GM12864 (cell line): ENCODE measurements at places on chromosomes 16 and 17.

- DNase-seq = peak; percentile 31
Observed at GRCh38 chr17:40191237-40192208, 14.3 kb downstream of the RAPGEFL1 start.

DNA sequence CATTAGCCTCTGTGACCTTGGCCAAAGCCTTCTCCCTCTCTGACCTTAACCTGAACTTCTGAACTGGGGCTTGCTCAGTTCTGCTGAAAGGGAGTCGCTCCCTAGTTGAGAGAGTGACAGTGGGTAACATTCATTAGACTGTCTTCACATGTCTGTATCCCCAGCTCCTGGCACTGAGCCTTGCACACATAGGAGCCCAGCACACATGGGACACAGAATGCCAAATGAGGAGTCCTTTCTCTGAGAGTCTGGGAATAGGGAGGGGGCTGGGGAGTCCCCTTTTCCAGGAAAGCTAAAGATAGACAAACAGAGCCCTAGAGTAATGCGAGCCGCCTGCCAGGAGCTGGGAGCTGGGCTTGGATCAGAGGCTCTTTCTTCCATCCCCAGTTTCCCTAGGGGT lies 2.5 kb downstream of the TAC4 start:
- no peak for DNase-seq

DNA sequence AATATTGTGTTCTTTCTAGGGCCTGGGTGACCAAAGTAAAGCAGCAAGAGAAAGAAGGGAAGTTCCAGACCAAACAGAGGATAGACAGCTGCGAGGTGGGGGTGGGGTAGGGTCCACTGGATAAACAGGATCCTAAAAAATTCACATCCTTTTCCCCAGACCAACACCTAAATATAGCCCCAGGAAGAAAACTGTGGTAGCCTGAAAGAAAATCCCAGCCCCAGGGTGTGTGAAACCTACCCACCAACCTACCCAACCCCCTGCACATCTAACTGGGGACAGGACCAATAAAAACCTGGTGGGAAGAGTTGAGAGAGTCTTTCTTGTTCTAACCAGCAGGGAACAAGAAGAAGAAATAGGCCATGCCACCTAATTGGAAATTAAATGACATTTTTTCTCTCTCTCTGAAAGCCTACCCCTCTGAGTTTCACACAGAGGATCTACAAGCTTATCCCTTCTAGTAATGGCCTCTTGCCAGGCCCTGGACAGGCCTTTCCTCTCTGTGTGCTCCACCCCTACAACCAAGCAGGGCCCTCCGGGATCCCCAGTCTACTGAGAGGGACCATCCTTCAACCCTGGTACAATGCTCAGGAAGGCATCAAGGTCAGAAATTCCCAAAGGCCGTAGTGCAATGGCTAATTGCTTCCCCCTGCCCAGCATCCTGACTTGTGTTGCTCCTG lies 12.0 kb downstream of the MYO18A start:
- no peak for DNase-seq

DNA sequence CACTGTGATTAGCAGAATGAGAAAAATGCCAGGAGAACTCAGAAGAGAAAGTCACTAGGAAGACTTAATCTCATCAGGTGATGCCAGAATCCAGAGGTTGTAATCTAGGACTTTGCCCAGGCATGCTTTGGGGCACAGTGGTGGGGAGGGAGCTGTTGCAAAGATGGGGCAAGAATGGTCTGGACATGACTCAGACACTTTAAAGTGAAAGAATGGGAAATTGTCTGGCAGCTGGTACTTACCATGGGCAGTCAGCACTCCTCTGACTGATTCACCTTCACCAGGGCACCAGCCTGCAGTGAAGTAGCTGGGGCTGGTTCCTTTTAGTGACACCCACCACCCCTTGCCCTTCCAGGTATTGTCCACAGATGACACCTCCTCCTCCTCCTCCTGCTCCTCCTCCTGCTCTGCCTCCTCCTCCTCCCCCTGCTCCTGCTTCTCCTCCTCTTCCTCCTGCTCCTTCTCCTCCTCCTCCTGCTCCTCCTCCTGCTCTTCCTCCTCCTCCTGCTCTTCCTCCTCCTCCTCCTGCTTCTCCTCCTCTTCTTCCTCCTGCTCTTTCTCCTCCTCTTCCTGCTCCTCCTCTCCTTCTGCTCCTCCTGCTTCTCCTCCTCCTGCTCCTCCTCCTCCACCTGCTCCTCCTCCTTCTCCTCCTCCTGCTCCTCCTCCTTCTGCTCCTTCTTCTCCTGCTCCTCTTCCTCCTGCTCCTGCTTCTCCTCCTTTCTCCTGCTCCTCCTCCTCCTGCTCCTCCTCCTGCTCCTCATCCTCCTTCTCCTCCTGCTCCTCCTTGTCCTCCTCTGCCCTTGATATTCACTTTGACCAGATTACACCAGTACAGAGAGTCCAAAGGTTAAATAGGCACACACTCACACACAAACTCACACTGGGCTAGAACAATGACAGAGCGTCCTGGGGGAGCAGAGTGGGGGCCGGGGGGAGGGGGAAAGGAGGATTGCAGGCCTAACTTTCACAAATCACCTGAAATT lies at the start of gene CHD9NB:
Gene CHD9NB (minus strand): TSS at position 379 of the 983 bp plus-strand sequence. CDS start 8,739 bp downstream, outside the sequence.
- DNase-seq = no peak

DNA sequence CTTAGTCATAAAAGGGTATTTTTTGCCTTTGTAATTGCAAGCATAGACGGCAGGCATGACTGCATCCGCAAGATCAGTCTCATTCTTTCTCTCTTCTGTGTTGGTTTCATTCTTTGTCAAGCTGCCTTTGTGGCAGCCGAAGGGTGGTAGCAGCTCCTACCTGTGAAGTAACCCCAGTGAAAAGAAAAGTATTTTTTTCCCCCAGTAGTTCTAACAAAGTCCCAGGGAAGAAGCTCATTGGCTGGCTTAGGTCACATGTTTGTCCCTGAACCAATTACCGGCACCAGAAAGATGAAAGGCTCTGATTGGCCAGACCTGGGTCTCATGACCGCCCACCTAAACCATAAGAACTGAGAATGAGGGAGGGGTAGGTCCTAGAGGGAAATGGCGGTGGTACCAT lies 110.7 kb downstream of the RAP1GAP2 start:
- DNase-seq = no peak

- no peak for DNase-seq
Observed at GRCh38 chr17:7992516-7992915, 9.9 kb upstream of the GUCY2D start.

GRCh38 chr16:69150146-69150865 lies 17.9 kb downstream of the UTP4 start:
- no peak for DNase-seq

DNA sequence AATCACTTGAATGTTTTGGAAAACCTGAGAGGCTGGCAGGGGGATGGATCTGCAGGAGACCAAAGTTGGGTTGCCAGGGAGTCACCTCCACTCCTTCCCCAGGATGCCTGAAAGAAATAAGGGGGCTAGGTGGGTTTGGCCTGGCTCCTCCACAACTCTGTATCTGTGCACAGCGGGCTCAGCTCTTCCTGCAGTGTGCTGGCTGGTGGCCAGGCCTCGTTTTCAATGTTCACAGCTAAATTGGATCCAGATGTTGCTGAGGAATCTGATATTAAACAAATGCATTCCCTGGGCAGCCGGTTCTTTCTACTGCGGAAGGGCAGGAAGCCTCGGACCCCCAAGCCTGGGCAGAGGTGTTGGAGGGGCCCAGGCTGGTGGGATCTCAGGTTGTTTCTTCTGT lies 106.2 kb downstream of the N4BP1 start:
- DNase-seq = no peak

- DNase-seq = no peak
Observed at GRCh38 chr17:28291780-28292330, 27.1 kb upstream of the TMEM97 start.

- no peak for DNase-seq
Observed at GRCh38 chr17:82019690-82020571, 2.7 kb downstream of the CENPX start.

DNA sequence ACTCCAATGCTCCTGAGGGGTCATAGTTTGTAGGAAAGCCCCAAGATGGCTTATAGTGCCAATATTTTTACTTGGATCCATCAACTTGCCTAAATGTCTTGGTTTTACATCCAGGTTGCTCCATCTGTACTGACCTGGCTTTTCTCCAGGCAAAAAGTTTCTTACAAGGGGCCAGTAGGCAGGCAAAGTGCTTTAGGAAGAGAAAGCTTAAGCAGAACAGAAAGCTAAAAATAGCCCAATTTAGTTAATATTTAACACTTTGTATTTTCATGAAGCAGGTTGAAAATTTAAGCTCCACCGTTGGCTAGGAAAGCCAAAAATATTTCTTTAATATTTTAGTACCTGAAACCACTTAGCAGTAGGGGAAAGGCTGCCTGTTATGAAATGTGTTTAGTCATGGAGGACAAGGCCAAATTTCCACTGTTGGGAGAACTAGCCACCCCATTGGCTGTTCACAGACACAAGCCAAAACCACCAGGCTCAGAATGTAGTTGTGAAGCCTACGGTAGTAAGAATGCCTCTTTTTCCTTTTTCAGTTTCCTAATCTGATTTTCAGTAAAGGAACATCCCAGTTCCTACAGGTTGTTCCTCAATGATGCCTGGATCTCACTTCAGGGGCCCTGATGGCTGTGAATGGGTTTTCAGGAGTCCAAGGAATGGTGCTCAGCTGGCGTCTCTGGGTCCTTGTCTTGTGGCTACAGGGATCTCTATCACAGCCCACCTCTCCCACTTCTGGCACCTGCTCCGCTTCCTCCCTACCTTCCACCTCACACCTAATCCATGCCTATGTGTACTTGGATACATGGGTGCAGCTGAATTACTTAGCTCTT lies 324.8 kb downstream of the PMP22 start:
- no peak for DNase-seq

GRCh38 chr17:12575641-12576040 lies 90.0 kb upstream of the MYOCD start:
- DNase-seq = no peak

DNA sequence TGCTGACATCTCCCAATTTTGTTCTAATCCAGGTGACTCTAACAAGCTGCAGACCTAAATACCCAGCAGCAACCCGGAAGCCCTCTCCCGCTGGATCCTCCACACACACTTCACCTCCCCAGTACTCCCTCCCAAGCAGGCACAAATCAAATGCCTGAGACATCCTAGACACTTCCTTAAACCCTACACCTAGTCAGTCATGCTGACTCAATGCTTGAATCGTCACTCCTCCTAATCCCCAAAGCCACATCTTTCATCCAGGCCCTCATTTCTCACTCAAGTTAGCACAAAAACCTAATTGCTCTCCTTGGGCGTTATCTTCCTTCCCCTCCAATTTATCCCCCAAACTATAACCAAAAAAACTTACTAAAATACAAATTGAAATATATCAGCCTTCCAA lies 32.7 kb downstream of the CMC2 start:
- no peak for DNase-seq

DNA sequence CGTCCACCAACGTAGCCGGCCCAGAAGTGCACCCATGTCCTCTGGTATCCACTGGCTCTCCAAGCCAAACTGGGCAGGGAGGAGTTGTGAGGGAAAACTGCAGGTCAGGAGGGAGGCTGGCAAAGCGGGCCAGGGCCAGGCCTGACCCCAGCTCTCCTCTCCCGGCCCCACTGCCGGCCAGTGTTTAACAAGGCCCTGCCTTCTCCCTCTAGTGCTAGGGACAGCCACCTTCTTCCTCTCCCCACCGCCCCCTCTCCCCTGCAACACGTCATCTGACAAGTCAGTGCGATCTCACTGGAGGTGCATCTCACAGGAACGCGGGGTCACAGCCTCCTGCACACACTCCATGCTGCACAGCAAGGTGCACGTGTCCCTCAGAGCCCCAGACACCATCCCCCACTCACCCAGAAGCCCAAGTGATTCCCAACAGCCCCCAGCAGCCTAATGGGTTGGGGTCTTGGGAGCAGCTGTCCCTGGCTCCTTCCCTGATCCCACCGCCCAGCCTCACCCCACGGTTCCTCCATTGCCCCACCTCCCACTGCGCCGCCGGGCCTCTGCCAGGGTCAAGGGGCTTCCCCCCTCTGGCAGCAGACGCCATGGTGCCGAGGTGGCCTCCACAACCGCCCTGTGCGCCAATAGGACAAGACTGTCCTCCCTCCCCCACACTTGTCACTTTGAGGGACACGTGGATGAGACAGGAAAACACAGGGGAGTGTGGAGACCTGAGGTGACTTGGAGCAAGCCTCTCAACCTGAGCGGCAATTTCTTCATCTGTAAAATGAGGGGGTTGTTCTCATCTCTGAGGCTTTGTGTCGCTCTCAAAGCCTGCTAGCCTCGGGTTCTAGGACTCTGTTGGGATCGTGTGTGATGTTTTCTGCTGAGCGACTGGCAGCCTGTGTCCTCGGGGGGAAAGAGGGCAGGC lies 1.1 kb upstream of the ACE start:
- no peak for DNase-seq

GRCh38 chr17:70888324-70888723 lies 719.0 kb downstream of the KCNJ2 start:
- DNase-seq = no peak

- DNase-seq = no peak
Observed at GRCh38 chr16:48014349-48015135, 141.3 kb downstream of the ABCC12 start.

- no peak for DNase-seq
Observed at GRCh38 chr17:66637491-66637890, 197.4 kb upstream of the CACNG5 start.

- no peak for DNase-seq
Observed at GRCh38 chr17:50180111-50180510, 14.3 kb downstream of the SGCA start.

DNA sequence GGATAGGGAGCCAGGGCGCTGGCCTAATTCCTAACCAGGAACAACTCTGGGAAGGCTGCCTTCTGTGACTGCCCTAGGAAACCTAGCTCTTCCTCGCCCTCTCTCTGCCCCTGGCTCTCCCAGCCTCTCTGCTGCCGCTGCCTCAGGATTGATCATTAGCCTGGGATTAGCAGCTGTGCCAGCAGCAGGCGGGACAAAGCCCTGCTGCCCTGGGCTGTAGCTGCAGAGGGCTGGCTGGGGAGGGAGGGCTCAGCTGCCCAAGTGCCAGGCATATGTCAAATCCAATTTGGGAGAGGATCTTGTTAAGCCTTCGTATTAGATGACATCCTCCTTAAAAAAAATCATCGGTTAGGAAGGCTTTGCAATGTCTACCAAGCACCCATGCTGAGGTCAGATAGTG lies 144.8 kb upstream of the CCL2 start:
- DNase-seq = no peak

DNA sequence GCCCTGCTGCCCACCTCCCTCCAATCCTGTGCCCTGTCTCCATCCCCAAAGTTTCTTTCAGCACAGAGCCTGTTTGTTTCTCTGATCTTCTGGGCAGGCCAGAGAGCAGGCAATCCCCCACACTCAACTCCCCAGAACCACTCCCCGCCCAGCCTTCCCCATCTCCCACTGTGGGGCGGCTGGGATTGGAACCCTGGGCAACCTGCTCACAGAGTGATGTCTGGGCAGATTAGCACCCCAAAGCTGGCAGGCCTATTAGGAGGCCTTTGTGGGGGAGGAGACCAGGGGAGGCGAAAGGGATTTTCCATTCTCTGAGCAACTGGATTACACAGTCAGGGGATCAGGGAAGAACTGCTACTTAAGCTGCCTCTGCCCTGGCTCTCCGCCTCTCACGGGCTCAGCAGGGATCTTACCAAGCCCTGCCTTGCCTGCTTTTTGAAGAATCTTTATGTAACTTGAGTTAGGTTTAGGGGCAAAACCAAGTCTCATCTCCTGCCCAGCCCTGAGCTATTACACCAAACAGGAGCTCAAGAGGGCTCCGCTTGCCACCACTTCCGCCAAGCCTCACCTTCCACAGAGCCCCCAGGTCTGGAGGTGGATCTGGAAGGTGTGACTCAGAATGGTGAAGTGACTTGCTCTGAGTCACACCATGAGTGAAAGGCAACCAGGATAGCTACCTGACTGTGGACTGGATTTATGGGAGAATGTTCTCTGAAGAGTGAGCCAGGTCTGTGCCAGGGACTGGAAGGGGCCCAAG lies 16.0 kb upstream of the LHX1 start:
- DNase-seq = no peak
